Activated T-helper 1 cell treated with anti-CD3 and anti-CD28 coated beads, Interleukin-12 subunit alpha, Interleukin-12 subunit beta, Interleukin-2, Interleukin-4 antibody, amounts not matched to agents 30 ng/mL and 10 ng/mL and 1 ng/mL, durations not matched to agents 14 hours and 24 hours and 36 hours (primary cell): ENCODE measurements at places on chromosomes 6 and 20. TPM values are rescaled to one million over a fixed set of nuclear protein-coding genes. Genes with fewer than 3 reads are reported as not detected.

The LZTS3 gene
- 0.54 and 0.78 TPM in 2 replicates for total RNA-seq

The AURKA gene
- 39.2 and 41.2 TPM in 2 replicates for total RNA-seq

The SCUBE3 gene
- total RNA-seq, result 0.05 TPM in 1 of 2 replicates, not detected in the other

DNA sequence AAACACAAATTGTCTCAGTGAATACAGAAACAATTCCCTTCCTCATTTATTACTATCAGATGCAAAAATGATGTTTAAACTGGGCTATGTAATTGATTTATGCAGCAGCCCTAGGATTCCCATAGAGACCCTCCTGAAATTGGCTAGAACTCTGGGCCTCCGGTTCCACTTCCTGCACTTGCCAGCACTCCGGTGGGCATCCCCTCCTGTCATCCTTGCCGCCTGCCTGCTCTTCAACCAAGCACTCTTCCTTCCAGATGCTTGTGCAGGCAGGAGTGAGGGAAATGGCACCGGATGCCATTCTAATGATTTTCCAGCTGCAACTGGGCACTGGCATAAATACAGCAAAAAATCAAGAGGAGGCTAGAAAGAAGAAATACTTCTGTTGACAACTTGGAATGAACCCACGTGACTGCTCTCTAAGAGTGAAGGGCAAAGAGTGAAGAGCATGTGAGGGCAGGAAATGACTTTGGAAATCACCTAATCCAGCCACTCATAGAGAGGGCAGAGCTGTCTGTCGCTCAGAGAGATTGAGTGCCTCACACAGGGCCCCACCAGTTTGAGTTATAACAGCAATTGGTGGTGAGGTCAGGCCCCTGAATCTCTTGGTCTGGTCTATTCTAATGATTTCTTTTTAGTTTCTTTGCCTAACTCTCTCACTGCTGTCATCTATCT, 3.7 kb upstream of the NEDD9 start:
- peak; percentile 51 for DNase-seq

DNA sequence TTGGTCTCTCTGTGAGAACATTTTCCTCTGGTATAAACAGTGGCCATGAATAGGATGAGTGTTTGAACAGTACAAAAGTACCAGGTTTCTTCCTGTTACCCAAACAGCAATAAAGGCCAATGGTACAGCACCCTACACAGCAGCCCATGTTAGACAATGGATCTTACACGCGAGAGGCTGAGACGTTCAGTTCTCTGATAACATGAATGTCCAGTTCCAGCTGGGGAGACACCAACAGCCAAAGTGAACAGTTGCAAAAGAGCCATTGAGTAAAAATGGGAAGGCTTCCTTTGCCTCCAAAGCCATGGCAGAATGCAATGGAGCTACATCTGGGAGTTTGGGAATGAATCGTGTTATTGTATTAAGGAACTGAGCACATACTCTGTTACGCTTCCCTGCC, 246.8 kb upstream of the SGK1 start:
- DNase-seq, result no peak

The RFX6 gene
- total RNA-seq, result not detected in 2 replicates

DNA sequence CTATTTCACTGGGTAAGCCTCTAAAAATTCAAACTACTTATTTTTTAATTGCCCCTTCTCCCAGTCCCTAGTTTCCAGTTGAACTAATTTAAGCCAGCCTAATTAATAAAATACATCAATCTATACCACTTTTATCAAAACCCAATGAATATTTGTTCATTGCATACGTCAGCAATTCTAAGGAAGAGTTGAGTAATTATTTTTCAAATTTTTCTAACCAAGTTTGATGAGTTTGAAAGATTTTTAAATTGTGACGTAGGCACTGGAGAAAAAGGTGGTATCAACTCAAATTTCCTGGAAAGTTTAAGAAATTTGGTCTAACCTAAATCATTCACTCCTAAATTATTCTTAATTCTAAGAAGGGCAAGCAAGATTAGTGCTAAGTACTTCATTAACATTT, 35.7 kb downstream of the COL21A1 start:
- DNase-seq, result no peak

DNA sequence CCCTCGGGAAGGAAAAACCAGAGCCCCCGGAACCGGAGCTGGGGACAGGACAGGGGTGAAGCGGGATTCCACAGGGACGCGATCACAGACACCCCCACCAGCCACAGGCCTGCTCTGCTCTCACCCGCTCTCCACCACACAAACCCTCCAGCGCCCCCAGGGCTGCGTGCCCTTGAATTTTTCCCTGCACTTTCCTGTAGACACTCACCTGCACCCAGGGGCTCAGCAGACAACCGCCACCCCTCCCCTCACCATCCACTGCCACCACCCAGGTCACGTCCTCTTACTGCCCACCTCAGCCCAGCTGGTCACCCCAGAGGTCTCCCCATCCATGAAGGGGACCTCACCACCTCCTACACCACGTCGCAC, 631 bp downstream of the ULBP2 start:
- no peak for DNase-seq

- DNase-seq, result no peak
Measured at GRCh38 chr6:99353126-99353525, 3.7 kb upstream of the FAXC start.

GRCh38 chr20:35541118-35541782, 628 bp upstream of the ERGIC3 start:
- DNase-seq, result no peak

DNA sequence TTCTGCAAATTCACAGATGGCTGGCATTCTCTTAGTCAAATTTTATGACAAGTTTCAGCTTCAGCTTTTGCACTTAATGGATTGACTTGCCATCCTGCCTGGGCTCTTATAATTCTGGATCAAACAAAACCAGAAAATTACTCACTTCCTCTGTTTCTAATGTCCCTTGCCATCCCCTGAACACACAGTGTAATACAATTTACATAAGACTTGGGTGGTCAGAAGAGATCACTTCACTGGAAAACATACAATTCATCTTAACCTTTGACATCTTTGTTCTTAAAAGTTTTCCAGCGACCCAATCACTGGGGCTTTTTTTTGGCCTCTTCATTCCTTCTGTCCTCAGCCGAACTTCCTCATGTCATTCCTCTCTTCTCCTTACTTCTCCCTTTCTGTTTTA, 199.0 kb downstream of the ARHGAP18 start:
- DNase-seq, result no peak

DNA sequence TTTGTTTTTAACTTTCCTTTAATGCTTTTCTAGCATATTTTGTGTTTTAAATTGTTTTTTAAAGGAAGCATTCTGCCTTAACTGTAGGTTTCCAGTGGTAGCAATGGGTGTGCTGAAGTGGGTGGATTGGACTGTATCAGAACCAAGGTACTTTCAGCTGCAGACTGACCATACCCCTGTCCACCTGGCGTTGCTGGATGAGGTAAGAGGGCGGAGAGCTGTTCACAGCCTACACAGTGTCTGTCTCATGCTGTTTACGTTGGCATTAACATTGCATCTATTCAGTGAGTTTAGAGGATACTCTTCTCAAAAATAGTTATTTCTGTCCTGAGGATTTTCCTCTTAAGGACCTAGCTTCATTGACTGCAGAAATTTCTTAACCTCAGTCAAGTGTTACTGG, 11.9 kb downstream of the NELFCD start:
- no peak for DNase-seq

DNA sequence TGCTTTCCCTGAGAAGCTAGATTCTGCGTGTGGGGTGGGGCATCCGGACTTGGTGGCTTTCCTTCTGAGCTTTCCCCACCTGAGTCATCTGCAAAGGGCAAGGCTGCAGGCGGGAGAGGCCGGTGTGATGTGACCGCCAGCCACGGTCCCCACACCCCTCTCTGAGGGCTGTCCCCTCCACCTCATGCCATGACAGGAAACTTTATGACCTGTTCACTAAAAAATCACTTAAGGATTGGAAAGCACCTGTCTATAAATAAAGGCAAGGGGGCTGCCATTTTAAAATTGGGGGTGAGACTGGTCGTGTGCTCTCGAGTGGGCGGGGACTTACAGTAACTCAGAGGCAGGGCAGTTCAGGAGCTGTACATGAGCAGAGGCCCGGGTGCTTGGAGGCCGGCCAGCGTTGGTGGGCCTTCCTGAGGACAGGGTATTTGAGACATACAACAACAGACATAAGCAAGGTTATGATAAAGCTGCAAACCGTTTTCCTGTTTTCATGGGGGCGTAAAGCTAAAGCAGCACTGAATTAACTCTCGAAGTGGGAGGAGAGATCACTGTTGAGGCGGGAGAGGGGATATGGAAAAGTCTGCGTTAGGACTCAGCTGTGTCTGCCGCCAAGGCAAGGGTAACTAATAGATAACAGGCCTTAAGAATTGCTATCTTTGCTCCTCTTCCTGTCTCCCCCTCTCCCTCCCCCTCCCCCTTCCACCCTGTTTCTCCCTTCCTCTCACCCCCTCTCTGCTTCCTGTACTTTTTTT, 16.1 kb upstream of the SERPINB1 start:
- DNase-seq, result peak; percentile 77

The EFCAB8 gene
- 0.05 and 0.39 TPM in 2 replicates for total RNA-seq

- DNase-seq, result no peak
Measured at GRCh38 chr6:20581070-20581469, 46.8 kb downstream of the CDKAL1 start.
